ENCODE measurements at places on chromosomes 7 and 10. TPM values are rescaled to one million over a fixed set of nuclear protein-coding genes. Genes with fewer than 3 reads are reported as not detected.
A peak's percentile ranks its signal among the peaks of the same experiment; 100 is the strongest.

The CALML5 gene
- not detected for total RNA-seq

The GBX1 gene
- total RNA-seq: not detected

DNA sequence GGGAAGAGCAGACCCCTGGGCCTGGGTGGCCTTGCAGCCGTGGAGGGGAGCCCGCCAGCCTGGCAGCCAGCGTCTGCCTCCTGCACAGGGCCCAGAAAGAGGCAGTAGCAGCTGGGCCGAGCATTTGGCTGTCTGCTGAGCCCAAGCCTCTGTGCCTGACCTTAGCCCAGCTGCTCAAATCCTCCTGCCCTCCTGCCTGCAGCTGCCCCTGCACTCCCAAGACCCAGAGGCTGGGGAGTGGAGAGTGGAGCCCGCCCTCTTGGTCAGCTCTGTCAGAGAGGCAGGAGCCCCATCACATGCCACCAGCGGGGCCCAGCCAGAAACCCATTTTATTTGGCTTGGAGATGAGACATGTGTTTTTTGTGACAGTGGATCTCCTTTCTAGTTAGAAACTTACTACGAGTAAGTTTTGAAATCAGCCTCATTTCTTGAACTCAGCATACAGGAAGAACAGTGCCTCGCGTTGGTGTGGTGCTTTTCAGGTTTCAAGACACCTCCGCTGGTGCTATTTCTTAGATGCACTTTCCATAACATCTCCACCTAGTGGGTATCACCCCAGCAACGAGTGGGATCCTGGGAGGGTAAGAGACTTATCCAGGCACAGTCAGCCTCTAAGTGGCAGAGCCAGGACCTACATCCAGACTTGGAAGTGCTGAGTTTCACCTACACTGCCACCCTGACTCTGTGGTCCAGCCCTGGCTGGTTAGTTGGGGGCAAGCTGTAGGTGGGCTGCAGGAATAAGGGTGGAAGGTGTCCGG lies 477.1 kb downstream of the RPS24 start:
- no peak for DNase-seq

GRCh38 chr10:73597346-73597745 lies 6.2 kb upstream of the USP54 start:
- DNase-seq: no peak

- DNase-seq: no peak
These were observed 10.7 kb downstream of the PSAP start for GRCh38 chr10:71840177-71840957.

- DNase-seq: peak; percentile 40
These were observed 110.3 kb downstream of the VIPR2 start for GRCh38 chr7:159034394-159034793.

DNA sequence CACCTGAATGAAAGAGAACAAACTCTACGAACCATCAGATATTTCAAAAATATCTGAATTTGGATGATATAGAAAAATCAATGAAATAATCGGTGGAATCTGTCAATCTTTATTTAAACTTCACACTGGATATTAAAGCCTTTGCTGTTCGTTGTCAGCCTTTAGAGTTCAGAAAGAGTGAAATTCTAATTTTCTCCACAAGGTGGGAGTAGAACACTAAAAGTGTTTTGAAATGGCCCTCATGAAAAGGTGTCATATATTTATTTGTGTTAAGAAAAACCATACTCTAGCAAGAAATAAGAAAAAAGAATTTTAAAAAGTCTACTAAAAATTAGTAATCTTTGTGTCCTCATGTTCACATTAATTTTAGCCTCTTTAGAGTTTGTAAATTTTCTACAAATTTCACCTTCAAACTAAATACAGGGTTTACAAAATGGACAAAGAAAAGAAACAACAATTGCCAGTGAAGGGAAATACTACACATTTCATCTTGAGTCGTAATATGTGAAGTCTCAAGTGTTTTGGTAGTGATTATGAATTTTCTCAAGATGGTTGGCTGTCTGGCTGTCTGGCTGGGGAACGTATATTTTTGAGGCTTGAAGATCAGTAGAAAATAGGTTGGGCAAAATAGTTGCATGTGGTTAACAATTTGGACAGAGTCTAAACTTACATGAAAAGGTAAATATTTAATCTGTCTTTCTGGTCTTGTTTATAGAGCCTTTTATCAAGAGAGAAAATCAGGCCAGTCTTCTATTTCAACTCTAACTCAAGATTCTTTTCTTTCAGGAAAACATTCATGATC lies 43.7 kb downstream of the DNAJB9 start:
- no peak for DNase-seq

DNA sequence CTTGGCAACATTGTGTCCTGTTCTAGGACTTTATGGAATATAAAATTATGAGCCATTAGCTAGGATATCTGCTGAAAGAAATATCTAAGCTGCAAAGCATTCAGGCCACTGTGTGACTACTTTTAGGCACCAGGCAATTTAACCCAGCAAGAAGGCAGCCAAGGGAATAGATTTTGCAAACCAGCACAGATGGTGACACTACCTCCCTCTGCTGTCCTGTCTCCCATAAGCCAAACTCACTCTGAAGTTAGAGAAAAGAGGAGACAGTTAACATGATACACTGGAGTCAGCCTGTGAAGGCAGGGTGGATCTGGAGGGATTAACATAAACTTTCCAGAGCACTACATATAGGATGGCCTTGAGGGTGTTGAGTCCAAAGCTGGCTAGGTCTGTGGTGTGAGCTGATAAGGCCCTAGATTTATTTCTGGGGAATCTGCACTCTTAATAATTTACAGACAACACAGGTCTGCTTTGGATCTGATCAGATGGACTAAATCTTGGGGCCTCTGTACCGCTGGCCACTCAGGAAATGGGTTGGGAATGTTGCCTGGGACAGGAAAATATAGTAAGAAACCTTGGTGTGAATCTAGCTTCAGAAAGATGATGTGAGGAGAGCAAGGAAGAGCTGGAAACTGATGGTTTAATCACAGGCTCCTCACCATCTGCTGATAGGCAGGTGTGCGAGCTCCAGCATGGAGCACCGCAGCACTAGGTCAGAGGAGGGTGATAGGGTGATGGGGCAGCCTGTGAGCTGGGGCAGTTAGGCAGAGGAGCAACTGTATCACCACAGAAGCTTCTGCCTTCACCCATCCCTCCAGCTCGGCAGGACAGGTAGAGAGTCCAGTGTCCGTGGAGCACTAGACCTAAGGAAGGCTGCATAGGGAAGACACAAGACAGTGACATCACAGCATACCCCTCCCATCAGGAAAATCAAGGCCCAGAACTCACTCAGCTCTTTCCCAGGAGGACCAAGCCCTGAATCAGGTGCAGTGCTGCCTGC lies 229.9 kb upstream of the PRSS1 start:
- DNase-seq: no peak

GRCh38 chr7:73482746-73483145 lies 39.3 kb downstream of the BAZ1B start:
- DNase-seq: no peak

- DNase-seq: no peak
These were observed 81.1 kb upstream of the PRKG1 start for GRCh38 chr10:50992972-50993766.

- no peak for DNase-seq
These were observed 23.6 kb upstream of the VSIR start for GRCh38 chr10:71796749-71797405.

The FAM25A gene
- total RNA-seq: not detected

GRCh38 chr10:44355630-44356029 lies 29.3 kb downstream of the CXCL12 start:
- no peak for DNase-seq

- DNase-seq: peak; percentile 9
These were observed 116.6 kb upstream of the LANCL2 start for GRCh38 chr7:55248526-55248925.

The OSBPL3 gene
- 4.8 TPM for total RNA-seq

GRCh38 chr10:17145239-17145638 lies 15.6 kb upstream of the CUBN start:
- no peak for DNase-seq

DNA sequence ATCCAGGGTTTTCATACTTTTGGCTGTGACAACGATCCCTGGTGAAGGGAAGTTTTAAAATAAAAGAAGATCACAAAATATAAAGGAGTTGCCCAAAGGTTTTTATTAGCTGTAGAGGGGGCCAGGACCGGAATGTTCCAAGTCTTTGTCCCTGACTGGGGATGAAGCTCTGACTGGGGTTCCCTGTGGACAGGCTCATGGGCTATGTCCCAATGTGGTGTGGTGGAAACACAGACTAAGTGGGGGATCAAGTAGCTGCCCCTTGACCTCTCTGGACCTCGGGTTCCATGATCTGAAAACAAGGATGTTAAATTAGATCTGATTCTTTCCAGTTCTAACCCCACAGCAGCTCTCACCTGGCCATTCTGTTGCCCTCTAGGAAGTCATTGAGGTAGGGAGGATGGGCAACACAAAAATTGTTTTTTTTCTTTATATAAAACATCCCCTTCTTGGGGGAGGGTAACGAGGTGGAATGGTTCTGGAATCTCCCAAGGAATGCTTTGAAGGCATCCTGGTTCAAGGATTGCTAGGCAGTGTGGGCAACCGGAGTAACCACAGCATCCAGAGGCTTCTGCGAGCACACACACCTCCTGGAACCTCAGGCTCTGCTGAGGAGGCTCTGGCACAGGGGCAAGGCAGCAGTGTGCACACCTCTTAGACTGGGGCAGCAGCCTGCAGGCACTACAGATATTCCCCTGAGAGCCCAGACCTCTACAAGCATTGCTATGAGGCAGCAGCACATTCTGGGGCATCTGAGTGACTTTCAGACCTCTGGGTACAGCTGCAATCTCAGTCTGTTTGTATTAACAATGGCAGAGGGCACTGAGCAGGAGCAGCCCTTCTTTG lies 21.4 kb upstream of the CRYGN start:
- DNase-seq: peak; percentile 55
